Activated T-cell treated with anti-CD3 and anti-CD28 coated beads for 4 hours (primary cell): ENCODE measurements at places on chromosomes 2 and 18.

DNA sequence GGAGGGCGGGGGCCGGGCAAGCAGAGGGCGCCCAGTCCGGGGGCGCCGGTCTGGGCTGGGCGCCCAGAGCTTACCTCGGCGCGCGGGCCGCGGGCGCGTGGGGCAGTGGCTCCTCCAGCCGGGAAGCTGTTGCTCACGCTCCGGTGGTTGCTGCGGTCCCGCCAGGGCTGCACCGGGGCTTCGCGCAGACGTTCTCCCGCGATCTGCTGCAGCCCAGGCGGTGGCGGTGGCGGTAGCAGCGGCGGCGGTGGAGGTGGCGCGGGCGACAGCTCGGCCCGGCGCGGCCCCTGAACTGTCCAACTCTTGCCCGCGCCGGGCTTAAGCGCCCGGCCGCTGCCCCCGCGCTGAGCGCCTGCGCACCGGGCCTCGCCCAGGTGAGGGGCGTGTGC is 391 bp downstream of the ZNF385B start:
- DNase-seq: no peak

- DNase-seq: no peak
These were observed 686.1 kb downstream of the KCNJ3 start for GRCh38 chr2:155384555-155385123.

GRCh38 chr2:236971131-236971821 is 114.4 kb upstream of the COPS8 start:
- DNase-seq: no peak

GRCh38 chr2:71558300-71559051 is 105.1 kb downstream of the DYSF start:
- DNase-seq: no peak

- no peak for DNase-seq
These were observed 172.2 kb upstream of the SETBP1 start for GRCh38 chr18:44508474-44508873.

GRCh38 chr2:226690461-226691024 is 109.1 kb downstream of the IRS1 start:
- DNase-seq: no peak
